Stimulated activated CD4-positive, alpha-beta T cell treated with anti-CD3 and anti-CD28 coated beads, Interleukin-1b, Interleukin-23, amount 100 ng/mL, for 1 hour (primary cell): ENCODE measurements at places on chromosomes 3 and 15.

- DNase-seq = no peak
Observed at GRCh38 chr3:7205962-7206361, 345.0 kb downstream of the GRM7 start.

- no peak for DNase-seq
Observed at GRCh38 chr3:54307566-54308180, 185.3 kb downstream of the CACNA2D3 start.

GRCh38 chr15:61314427-61314826 lies 85.3 kb upstream of the RORA start:
- no peak for DNase-seq

- DNase-seq = no peak
Observed at GRCh38 chr3:14804835-14805780, 13.7 kb upstream of the FGD5 start.

GRCh38 chr15:78272316-78272715 lies 8.0 kb downstream of the DNAJA4 start:
- DNase-seq = no peak

- no peak for DNase-seq
Observed at GRCh38 chr15:83794209-83794608, 140.3 kb downstream of the ADAMTSL3 start.

GRCh38 chr15:85430406-85431204 lies 50.2 kb downstream of the AKAP13 start:
- DNase-seq = no peak

DNA sequence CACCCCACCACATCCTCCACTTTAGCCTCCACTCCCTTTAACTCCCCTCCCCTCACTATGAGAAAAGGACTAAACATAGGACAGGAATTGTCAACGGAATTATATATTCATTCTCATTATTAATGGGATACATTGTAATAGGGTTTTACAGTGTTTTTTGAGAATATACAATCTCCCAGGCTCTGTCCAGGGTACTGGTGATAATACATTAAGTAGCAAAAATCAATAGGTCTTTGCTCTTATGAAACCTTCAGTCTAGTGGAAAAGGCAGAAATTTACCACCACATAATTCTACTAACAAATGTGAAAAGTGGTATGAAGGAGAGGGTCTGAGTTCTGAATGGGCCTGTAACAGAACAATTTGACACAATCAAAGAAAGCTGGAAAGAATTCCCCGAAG lies 28.2 kb upstream of the IGSF11 start:
- no peak for DNase-seq

DNA sequence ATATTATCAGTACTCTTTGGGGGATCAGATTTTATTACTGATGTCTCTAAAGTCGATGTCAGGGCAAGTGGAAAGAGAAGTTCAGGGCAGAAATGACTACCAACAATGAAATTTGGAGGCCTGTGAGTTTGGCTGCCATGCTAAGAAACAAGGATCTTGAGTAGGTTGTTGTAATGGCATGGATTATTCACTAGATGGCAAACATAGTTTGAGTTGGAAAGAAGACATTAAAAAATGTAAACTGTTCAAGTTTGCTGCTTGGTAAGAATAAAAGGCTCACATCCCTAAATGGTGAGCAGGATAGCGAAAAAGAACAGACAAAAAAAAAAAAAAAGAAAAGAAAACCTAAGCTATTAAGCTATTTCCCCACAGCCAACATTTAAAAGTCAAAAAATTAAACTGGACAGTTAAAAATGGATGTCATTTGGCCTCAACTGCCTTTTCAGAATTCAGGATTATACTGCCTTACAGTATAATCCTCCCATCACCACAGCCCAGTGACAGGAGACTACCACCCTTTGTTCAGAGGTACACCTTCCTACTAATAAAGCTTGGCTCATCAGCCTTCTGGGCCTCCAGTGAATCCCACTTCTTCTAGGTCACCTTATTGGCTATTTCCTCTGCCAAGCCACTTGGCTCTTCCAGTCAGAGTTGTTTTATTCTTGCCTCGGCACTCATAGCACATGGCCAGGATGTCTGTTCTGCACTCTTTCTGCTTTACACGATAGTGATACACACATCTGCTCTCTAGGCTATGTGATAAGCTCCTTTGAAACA lies 163.7 kb downstream of the PLD1 start:
- no peak for DNase-seq

- DNase-seq = no peak
Observed at GRCh38 chr3:133855002-133855370, 40.7 kb downstream of the RAB6B start.

- no peak for DNase-seq
Observed at GRCh38 chr3:171980578-171981270, 58.7 kb upstream of the FNDC3B start.

DNA sequence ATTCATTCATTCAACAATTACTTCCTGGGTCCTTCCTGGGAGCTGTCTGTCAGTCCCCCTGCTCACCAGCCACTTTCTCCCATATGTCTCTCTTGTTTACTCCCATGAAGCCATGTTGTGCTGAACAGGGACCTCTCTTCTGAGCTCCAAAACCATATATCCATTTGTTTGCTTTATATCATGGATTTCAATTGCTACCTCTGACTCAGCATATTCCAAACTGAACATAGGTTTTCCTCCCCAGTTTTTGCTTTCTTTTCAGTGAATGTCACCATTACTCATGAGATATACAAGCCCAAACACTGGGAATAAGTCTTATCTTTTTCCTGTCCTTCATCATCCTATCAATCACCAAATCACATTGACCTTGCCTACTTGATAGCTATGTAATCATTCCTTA lies 152.5 kb upstream of the P2RY1 start:
- DNase-seq = no peak

- DNase-seq = no peak
Observed at GRCh38 chr3:128076483-128077201, 24.4 kb downstream of the SEC61A1 start.

DNA sequence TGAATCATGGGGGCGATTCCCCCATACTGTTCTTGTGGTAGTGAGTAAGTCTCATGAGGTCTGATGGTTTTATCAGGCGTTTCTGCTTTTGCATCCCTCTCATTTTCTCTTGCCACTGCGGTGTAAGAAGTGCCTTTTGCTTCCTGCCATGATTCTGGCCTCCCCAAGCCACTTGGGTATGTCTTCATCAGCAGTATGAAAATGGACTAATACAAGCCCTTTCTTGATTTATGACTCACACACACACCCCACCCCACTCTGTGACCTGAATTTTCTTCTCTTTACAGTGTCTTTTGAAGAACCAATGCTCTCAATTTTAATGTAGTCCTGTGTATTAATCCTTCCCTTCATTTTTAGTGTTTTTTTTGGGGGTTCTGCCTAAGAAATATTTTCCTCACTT lies 244.8 kb downstream of the PLCL2 start:
- no peak for DNase-seq

GRCh38 chr3:146818866-146819265 lies 213.7 kb upstream of the PLSCR5 start:
- DNase-seq = no peak
